ENCODE measurements at places on chromosomes 5 and 9. TPM values are rescaled to one million over a fixed set of nuclear protein-coding genes. Genes with fewer than 3 reads are reported as not detected.

GRCh38 chr9:34405719-34406118 lies 29.0 kb upstream of the MYORG start:
- no peak for DNase-seq

- DNase-seq, result no peak
Measured at GRCh38 chr9:1085086-1085485, 34.9 kb downstream of the DMRT2 start.

DNA sequence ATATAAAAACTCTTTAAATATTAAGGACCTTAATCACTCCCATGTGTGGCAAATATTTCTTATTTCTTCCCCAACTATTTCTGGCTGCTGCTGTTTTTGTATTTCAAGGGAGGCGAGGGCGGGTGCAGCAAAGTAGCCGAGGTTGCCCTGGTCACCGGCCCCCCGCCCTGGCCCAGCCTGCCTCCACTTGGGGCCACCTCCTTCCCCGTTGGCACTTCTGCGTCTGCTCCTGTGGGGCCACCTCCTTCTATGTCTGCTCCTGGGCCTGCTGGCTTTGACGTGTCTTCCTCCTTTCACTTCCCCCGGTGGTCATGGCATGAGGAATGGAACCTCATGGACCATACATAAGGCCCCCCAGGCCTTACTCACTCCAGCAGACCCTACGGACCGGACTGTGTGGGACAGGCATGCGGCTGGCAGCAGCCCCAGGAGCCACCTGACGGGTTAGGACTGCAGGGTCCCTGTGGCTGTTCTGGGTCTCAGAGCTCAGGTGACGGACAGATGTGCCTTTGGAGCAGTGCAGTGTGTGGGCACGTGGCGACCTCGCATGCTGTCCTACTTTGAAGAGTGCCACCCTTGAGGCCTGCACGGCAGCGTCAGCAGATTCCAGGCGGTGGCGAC lies 5.8 kb upstream of the ENTPD8 start:
- DNase-seq, result peak; percentile 13

DNA sequence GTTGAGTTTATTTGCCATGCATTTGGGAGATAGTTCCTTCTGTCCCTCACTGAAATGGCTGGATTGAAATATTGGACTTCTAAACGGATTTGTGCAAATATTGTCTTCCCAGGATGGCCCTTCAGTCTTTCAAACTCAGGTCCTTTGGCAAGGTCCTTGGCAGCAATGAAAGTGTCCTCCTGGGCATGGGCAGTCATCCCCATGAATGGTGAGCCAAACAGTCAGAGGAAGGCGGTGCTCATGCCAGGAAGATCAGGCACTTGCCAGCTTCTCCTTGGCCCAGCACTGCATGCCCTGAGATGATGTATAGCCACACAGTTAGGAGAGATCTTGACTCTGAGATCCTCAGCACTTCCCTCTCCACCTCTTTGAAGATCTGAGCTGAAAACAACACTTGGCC lies 221.4 kb upstream of the KLF4 start:
- DNase-seq, result no peak

DNA sequence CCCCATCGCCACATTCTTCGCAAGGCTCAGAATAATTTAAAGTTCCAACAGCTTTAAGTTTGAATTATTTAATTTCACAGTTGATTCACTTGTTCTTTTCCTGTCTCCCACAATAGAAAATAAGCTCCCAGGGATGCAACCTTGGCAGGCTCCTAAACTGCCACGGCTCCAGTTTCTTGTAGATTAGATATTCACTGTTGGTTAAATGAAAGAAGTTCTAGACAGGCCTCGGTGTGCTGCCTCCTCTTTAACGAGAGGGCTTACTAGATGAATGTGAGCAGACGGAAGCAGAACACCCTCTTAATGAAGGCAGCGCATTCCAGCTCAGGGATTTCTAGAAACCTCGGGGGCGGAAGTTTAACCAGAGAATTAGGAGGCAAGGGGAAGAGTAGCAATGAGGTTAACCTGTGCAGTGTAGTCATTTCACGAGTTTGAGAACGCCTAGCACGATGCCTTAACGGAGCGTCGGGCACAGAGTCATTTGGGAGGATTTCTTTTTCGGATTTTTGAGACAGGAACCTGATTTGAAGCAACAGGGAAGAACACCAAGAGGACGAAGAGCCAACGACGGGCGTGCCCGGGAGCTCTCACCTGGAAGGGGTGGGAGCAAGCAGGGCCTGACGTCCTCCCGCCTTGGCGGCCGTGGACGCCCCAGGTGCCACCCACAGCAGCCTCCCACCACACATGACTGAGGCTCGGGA lies 637 bp upstream of the SMC5 start:
- no peak for DNase-seq

DNA sequence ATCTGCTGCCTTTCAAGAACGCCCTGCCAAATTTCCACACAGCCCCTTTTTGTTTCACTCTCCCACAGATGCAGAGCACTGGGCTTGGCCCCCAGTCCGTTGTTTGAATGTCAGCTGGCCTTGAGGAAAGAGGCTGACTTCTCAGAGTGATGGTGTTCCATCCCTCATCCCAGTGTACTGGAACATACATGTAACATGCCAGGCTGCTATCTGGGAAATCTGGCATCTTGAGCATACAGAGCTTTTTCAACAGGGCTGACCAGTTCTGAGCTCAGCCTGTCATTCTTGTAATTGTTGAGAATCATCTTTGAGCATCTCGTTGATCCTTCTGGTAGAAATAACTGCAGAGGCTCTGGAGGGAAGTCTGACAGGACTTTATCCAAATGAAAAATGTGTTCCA lies 2.8 kb downstream of the GALNT10 start:
- no peak for DNase-seq

DNA sequence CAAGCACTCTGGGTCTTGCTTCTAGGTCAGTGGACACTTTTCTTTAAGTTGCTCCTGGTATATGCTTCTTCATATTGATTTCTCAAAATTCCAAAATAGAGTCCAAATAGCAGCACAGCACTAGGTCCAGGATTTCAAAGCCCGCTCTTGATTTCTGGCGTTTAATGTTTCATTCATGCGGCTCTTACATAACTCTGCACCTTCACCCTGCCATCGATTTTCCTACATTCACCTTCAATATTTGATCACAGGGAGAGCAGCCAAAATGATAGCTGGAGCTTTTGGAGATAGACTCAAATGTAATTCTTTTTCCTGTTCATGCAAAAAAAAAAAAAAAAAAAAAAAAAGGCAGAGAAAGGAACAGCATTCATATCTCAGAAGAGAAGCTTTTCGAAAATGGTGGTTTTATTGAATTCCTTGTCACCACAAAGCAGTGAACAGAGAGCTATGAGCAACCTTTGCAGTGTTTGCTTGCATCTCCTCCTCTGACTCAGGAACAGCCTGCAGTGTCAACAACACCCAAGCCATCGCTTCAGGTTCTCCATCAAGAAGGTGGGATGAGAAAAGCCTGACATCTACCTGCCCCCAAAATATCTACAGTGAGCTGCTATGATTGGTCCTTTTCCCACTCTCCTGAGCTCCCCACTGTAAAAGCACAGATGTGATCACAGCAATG lies 97.8 kb downstream of the MED10 start:
- no peak for DNase-seq

DNA sequence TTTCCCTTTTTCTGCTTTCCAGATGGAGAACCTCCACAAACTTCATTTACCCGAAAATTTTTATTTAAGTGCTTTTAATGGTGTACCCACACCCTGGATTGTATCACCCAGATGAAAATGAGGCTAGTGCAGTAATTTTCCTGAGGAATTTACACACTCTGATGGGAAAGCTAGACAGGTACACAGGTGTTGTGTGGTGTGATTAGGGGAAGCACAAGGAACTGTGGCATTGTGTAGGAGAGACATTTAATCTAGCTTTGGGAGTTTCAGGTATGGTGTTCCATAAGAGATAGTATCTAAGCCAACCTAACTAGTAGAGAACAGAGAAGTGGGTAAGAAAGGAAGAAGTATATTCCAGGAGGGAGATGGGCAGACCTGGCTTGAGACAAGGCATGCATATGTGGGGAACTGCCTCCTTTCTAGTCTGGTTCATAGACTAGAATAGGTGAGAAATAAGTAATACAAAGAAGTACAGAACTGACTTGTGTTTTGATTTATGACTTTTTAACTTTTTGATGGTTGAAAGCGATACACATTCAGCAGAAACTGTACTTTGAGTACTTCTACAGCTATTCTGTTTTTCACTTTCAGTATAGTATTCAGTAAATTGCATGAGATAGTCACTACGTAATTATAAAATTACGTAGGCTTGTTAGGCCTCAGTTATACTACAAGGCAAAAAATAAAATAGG lies 22.9 kb upstream of the ROPN1L start:
- DNase-seq, result no peak

DNA sequence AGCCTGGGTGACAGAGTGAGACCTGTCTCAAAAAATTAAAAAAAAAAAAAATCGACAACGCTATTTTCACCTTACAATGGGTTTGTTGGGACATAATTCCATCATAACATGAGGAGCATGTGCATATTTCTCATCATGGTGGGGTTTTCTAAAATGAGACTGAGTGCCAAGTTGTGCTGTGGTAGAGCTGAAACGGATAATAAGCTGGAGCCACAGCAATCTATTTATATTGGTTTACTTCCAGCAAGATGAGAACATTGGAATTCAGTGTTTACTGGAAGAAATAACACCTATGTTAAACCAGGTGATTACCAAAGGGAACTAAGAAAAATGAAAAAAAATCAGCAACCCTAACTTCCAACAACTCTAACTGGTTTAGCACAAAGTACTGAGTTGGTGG lies 102.3 kb upstream of the IL6ST start:
- DNase-seq, result no peak

GRCh38 chr9:7341571-7341970 lies 458.0 kb downstream of the DMAC1 start:
- DNase-seq, result no peak

DNA sequence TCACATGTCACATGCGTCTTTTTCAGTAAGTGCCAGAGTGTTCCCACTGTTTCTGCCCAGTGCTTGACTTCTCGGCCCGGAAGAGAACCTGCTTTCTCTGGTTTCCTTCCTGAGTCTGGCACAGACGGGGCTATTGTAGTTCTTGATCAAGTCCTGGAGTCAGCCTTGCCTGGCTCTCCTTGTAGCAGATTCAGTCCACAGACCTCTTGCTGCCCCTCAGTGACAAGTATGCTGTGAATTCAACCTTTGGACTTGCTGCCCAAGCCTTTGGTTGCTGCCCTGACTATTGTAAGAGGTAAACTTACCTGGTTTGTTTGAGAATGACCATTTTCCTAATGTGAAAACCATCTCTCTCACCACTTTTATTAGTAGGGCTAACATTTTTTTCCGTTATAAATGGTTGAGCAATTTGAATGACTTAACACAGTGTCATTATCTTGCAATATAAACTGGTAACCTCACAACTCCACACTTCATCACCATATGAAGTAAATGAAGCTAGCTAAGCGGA lies 24.7 kb downstream of the ZBTB34 start:
- DNase-seq, result no peak

GRCh38 chr9:15743512-15743911 lies 190.7 kb downstream of the CCDC171 start:
- no peak for DNase-seq

- no peak for DNase-seq
Measured at GRCh38 chr9:134642385-134643181, 980 bp downstream of the COL5A1 start.

GRCh38 chr9:133576875-133577736 lies 32.1 kb downstream of the FAM163B start:
- DNase-seq, result no peak

TEK gene
- total RNA-seq, result 1.0 TPM

DMRT3 gene
- total RNA-seq, result 1.7 TPM

IFNB1 gene
- not detected for total RNA-seq

LPCAT1 gene
- 113 TPM for total RNA-seq

OMD gene
- total RNA-seq, result not detected
